ENCODE measurements at places on chromosomes 12 and 14.

DNA sequence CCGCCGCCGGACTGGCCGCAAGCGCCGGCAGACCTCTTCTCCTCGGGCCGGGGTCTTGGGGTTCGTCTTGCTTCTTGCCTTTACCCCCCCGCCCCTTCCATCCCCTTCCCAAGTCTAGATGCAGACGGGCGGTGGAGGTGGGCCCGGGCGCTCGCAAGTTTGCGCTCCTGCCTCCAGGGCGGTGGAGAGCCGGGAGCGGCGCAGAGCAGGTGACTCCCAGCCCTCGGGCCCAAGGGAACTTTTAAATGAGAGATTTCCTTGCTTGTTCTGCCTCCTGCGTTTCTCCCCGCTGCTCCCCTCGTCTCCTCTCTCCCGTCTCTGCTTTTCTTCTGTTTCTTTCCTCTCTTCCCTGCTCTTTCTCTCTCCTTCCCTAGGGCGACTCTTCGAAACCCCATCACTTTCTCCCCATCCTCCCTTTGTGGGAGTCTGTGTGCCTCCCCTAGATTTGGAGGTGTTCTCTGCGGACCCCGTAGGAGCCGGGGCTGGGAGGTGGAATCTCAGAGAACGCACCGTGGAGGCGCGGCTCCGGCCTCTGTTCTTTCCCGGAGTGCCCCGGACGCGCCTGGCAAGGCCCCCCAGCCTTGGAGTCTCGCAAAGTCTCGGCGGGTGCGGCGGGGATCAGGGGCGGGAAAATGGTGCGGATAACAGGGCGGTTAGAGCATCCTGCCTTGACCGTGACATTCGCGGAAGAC, 114.7 kb upstream of the MYL2 start:
- DNase-seq, result no peak

GRCh38 chr12:90064852-90065801, 356.5 kb upstream of the ATP2B1 start:
- no peak for DNase-seq

- DNase-seq, result no peak
These were observed 180.0 kb upstream of the RGS6 start for GRCh38 chr14:71752111-71752738.

DNA sequence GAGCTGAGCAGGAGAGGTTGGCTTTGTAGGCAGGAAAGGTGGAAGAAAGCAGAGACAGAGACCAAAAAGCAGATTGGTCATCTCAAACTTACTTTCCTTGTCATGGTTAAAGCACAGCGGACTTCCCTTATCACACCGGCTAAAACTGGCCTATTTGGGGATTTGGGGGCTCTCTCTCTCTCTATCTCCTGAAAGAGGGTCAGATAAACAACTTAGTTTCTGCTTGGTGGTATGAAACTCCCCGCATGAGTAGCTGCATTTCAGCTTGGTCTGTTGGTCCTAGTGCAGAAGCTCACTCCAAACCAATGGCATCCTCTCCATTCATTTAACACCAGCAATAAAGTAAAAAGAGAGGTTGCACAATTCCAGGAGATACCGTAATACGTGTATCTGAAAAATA, 57.1 kb downstream of the TNFAIP2 start:
- no peak for DNase-seq

- DNase-seq, result peak; percentile 38
These were observed 59.6 kb downstream of the FBXL14 start for GRCh38 chr12:1534748-1535147.

- DNase-seq, result peak; percentile 19
These were observed 1086.5 kb downstream of the SLC6A15 start for GRCh38 chr12:83826112-83826511.

- DNase-seq, result no peak
These were observed 209.6 kb downstream of the CRADD start for GRCh38 chr12:93886533-93887511.

GRCh38 chr14:29759521-29760340, 167.9 kb downstream of the PRKD1 start:
- DNase-seq, result no peak

- DNase-seq, result no peak
These were observed 50.9 kb downstream of the IGF1 start for GRCh38 chr12:102429211-102430154.

- DNase-seq, result no peak
These were observed 52.4 kb downstream of the PHLDA1 start for GRCh38 chr12:75979181-75979580.

DNA sequence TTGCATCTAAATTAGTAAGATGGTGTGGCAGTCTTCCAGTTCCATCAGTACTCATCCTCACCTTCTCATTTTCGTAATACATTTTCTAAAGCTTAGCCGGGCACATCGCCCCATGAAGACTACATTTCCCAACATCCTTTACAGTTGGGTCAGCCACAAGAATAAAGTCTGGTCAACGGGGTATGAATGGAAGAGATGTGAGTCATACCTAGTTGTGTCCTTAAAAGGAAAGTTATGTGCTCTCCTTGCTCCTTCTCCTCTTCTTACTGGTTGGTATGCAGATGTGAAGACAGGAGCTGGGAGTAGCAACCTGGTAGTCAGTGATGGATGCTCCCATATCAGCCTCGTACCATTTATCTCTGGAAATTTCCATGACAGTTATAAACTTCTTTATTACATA, 35.9 kb upstream of the EGLN3 start:
- DNase-seq, result no peak

DNA sequence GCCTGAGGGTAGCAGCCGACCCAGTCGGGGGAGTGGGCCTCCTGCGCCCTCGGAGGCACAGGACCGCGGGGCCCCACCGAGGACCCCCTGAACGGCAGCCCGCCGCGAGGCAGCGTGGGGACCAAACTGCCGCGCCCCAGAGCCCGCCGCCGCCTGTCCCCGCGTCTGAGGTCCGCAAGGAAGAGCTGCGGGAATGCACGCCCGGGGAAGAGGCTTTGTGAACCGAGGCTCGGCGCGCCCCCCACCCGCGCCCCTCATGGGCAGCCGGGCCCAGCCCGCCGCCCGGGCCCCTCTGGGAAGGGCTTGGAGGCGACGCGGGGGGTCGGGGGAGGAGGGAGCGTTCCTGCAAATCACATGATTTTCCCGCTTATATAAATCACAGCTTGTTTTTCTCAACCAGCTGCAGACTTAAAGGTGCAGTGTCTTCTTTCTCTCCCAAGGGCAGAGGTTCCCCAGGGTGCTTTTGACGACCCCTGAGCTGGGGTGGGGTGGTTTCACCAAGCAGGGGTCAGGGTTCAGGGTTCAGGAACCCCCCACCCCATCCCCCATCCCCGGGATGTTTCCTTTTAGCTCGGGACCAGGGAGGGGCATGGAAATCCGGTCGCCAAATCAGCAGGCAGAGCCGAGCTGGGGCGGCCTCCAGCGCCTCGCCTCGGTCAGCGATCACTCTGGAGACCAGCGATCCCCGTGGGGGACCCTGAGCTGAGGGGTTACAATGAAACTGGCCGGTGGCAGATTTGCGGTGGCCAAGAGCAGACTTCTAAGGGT, 44.7 kb upstream of the ATP23 start:
- no peak for DNase-seq

DNA sequence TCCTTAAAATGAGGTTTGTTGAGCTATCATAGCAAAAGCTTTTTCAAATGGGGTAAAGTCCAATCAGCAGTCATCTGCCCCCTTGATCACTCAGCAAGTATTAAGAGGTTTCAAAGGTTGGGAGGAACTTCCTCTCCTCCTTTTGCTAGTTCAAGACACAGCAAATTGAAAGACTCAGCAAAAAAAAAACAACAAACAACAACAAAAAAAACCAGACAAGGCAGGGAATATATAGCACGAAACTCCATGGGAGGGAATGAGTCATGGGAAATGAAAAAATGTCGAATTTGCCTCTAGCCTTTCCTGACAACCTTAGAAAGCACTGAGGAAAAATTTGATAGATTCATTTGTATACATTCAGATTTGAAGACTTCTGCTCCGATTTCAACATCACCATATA, 1.6 kb upstream of the SLC7A8 start:
- no peak for DNase-seq

DNA sequence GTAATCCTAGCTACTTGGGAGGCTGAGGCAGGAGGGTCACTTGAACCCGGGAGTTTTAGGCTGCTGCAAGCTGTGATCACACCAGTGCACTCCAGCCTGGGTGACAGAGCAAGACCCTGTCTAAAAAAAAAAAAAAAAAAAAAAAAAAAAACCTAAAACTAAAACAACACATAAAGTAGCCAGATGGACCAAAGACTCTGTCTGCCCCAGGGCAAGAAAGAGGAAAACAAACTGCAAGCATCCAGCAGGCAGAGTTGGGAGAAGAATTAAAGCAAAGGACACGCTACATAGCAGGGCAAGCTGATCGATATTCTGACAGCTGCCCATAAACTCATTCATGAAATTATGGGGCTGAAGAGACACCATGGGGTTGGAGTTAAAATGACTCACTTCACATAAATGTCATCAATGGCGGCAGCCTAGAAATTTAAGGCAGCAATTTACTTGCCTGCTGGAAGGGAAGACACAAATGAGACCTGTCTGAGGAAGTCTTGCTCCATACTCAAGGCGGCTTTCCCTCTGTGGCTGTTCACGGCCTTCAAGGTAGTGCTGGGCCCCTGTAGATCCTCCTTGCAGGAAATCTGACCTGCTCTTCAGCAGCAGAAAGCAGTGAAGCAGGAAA, 259.1 kb upstream of the FKBP4 start:
- no peak for DNase-seq

GRCh38 chr12:7583471-7583870, 79.9 kb upstream of the CD163 start:
- DNase-seq, result no peak

- DNase-seq, result no peak
These were observed 780.9 kb downstream of the RPS29 start for GRCh38 chr14:48805315-48805714.

GRCh38 chr14:79057333-79057732, 887.2 kb downstream of the NRXN3 start:
- no peak for DNase-seq

Data from hematopoietic multipotent progenitor cell treated with erythropoietin and hydrocortisone succinate and interleukin-3 and kit ligand, for 8 days (in vitro differentiated cells).